Stimulated activated CD8-positive, alpha-beta memory T cell treated with anti-CD3 and anti-CD28 coated beads, Interleukin-2, amount 100 ng/mL, for 1 hour (primary cell): ENCODE measurements at places on chromosomes 1 and 21.

- no peak for DNase-seq
Measured at GRCh38 chr1:229260297-229260696, 10.6 kb upstream of the RAB4A start.

GRCh38 chr21:45478115-45478801 is 64.0 kb downstream of the SLC19A1 start:
- DNase-seq = peak; percentile 67

- peak; percentile 16 for DNase-seq
Measured at GRCh38 chr1:172845371-172845770, 186.5 kb downstream of the FASLG start.

- no peak for DNase-seq
Measured at GRCh38 chr1:91501523-91501851, 836 bp downstream of the CDC7 start.

GRCh38 chr1:26126321-26127084 is 14.9 kb downstream of the PDIK1L start:
- DNase-seq = no peak

GRCh38 chr1:176032040-176032645 is 174.9 kb downstream of the COP1 start:
- DNase-seq = no peak

DNA sequence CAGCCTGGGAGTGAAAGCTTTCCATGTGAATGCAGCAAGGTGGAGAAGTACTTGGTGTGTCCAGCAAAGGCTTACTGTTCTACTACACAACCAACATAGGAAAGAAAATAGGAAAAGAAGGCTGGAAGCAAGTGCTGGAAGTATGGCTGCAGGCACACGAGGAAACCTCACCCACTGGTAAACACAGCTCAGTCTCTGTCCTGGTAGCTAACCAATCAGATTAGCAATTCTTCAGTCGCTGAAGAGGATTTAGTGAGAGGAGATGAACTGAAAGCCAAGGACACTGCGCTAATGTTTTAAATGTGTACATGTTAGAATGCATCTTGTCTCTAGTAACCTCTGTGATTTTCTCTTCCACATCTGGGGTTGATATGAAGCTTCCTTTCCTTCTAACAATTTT is 36.2 kb upstream of the CACHD1 start:
- no peak for DNase-seq

GRCh38 chr1:96427616-96428015 is 294.0 kb upstream of the PTBP2 start:
- no peak for DNase-seq

GRCh38 chr1:151132335-151133017 is 14.0 kb downstream of the SEMA6C start:
- no peak for DNase-seq

- DNase-seq = no peak
Measured at GRCh38 chr1:178412400-178412770, 84.4 kb downstream of the CLEC20A start.

GRCh38 chr1:40210511-40211204 is 37.1 kb upstream of the TMCO2 start:
- DNase-seq = no peak

GRCh38 chr1:193346085-193346484 is 159.7 kb upstream of the B3GALT2 start:
- no peak for DNase-seq

DNA sequence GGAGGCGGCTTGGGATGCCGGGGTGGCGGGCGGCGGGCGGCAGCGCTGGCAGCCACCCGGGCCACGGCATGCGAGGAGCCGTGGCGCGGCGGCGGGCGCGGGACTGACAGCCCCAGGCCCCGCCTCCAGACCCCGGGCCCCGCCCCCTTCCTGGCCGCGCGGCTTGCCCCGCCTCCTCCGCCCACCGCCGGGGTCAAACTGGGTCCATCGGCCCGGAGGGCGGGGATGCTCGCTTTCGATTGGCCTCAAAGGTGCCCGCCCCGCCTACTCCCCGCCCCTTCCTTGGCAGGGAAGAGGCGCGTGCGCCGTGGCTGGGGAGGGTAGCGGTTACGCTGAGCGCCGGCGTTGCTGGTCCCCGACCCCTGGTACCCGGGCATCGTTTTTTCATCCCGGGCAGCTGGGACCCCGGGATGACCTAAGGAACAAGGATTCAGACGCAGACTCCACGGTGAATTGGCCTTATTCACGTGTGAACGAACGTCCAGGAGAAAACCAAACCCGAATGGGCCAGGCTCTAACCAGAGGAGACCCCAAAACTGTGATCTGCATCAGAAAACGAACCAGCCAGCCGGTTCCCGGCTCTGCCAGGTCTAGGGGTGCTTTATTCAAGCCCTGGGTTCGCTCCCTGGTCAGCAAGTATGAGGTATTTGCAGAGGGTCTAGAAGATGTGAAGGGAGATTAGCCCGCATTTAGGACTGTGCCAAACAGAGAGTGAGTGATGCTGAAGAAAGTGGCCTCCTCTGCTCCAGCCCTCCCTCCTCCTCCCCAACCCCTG is 117.2 kb upstream of the GUCA2B start:
- DNase-seq = peak; percentile 98

- DNase-seq = no peak
Measured at GRCh38 chr1:206080026-206080820, 27.2 kb downstream of the RHEX start.

GRCh38 chr1:110125810-110126209 is 13.6 kb downstream of the UBL4B start:
- no peak for DNase-seq

- no peak for DNase-seq
Measured at GRCh38 chr1:156807627-156808026, 9.0 kb downstream of the SH2D2A start.

DNA sequence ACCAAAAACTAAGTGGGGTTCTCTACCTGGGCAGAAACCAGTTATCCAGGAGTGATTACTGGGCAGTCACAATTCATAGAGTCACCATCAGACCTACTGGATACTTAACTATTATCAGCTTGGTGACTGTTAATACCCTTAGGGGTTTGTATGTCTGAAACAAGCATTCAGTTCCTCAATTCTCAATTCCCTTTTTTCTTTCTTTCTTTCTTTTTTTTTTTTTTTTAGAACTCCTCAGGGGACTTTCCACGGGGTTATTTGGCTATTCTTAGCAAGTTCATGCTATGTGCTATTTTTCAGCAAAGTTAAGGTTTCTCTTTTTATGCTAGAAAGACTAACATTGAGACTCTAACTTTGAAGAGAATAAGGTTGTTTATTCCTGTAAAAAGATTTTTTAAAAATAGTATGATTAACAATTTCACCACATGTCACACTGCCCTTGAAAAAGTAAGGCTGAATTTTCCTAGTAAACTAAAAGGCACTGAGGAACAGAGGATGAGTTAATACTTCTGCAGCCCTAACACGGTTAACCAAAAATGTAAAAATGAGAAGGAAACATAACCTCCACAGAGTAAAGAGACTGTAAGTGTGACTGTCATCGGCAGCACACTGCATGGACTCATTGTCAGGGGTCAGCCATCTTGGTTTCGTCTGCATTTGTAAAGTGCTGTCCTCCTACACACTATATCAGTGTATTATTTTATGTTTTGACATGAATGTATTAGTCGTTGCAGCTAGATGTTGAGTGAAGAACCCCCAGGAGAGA is 310.2 kb downstream of the NTNG1 start:
- DNase-seq = no peak

DNA sequence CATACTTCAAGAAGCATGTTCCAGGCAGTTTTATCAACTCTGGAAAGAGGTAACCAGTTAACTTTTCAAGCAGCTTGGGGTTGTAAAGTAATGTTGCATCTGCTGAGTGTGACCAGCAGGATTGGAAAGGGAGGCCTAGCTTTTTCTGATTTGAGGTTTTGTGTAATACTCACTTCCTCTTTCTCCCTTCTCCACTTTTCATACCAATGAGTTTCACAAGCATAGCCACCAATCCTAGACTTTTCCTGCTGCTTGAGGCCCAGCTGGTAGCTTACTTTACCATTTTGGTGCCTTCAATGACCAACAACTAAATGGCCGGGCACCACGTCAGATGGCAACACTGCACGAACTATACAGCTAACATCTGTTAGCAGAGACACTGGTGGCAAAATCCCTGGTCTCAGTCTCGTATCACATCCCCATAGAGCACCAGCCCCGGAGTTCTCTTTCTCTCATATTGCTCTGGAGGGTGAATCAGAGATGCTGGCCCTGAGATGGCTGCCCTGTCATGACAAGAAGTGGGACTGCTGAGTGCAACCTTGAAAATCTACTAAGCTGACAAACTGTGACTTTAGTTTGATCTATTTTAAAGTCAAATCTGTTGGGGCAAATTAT is 14.8 kb upstream of the GPR88 start:
- no peak for DNase-seq

- no peak for DNase-seq
Measured at GRCh38 chr1:3003941-3004270, 17.4 kb upstream of the ACTRT2 start.

DNA sequence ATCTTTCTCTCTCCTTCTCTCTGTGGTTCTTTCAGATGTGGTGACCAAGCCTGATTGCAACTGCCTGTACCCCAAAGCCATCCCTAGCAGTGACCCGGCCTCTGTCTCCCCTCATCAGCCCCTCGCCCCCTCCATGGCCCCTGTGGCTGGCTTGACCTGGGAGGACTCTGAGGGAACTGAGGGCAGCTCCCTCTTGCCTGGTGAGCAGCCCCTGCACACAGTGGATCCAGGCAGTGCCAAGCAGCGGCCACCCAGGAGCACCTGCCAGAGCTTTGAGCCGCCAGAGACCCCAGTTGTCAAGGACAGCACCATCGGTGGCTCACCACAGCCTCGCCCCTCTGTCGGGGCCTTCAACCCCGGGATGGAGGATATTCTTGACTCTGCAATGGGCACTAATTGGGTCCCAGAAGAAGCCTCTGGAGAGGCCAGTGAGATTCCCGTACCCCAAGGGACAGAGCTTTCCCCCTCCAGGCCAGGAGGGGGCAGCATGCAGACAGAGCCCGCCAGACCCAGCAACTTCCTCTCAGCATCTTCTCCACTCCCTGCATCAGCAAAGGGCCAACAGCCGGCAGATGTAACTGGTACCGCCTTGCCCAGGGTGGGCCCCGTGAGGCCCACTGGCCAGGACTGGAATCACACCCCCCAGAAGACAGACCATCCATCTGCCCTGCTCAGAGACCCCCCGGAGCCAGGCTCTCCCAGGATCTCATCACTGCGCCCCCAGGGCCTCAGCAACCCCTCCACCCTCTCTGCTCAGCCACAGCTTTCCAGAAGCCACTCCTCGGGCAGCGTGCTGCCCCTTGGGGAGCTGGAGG is 12.7 kb downstream of the CSF1 start:
- DNase-seq = no peak

DNA sequence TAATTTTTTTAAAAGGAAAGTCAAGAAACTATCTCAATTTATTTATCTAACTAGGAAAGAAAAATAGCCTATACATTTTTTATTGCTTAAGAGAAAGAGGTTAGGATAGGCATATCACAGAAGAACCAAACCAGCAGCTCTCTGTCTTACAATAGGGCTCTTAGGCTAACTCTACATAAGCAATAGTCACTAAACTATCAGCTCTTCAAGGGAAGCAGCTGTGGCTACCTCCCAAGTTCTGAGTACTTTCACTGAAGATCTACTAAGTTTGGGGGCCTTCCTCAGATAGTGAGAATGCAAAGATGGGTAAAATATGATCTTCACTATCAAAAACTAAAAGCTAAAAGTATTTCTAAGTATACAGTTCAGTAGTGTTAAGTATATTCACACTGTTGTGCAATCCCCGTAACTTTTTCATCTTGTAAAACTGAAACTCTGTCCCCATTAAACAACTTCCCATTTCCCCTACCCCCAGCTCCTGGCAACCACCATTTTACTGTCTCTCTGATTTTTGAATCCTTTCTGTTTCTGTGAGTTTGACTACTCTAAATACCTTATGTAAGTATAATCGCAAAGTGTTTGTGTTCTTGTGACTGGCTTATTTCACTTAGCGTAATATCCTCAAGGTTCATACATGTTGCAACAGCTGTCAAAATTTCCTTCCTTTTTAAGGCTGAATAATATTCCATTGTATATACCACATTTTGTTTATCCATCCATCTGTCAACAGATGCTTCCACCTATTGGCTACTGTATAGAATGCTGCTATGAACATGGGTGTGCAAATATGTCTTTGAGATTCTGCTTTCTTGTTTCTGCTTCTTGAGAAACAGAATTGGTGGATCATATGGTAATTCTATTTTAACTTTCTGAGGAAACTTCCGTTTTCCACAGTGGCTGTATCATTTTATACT is 73.3 kb downstream of the ACBD6 start:
- DNase-seq = no peak

- no peak for DNase-seq
Measured at GRCh38 chr1:116228511-116228910, 117.3 kb downstream of the MAB21L3 start.

DNA sequence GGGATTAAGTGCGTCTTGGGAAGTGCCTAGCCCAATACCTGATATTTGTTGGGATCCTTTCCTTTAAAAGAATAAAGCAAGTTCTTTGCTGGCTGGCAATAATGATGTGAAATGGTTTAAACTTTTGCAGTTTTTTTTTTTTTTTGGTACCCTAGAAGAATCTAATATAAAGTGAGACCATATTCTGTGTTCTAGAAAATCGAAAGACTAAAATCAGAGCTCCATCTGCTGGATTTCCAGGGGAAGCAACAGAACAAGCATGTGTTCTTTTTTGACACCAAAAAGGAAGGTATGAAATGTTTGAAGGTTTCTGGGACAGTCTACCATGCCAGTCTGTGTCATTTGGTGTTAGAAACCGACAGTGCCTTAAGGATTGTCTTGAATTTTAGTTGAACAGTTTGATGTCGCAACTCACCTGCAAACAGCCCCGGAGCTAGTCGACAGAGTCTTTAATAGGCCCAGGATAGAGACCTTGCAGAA is 6.4 kb downstream of the UTP11 start:
- no peak for DNase-seq

GRCh38 chr1:151210830-151211229 is 12.5 kb downstream of the PIP5K1A start:
- DNase-seq = no peak

GRCh38 chr1:76284842-76285241 is 210.3 kb downstream of the ST6GALNAC3 start:
- DNase-seq = no peak

GRCh38 chr1:88013485-88013884 is 670.6 kb upstream of the PKN2 start:
- DNase-seq = no peak

GRCh38 chr1:66197785-66198184 is 336.2 kb upstream of the SGIP1 start:
- no peak for DNase-seq

- peak; percentile 20 for DNase-seq
Measured at GRCh38 chr1:210328746-210329503, at the start of gene HHAT. TSS of gene HHAT (plus strand) at chr1:210328902. CDS start at chr1:210348976, 20,074 bp downstream.

DNA sequence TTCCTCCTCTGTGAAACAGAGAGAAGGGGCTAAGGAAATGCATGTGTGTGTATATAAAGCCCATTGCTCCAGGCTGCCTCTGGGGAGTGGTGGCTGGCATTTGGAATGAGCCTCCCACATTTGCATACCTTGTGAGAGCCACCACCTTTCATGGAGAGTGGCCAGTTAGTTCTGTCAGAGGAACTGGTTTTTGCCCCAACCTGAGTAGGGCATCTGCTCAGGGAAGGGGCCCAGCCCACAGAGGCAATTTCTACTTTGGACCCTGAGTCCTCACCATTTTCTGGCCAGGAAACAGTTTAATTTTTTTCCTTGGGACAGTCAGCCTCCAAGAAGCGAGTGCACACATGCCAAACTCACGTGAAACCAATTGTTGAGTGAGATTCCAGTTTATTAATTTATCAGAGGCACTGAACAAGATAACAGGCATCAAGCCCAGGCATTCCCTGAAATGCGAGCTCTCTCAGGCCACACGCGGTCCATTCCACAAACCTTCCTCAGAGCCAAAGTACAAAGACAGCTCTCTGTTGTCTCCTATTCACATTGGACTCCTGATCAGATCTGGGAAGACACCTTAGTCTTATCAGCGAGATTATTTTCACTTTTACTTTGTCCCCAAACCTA is 1.0 kb upstream of the SLC6A9 start:
- DNase-seq = no peak
